ENCODE measurements at places on chromosomes 11 and 22. TPM values are rescaled to one million over a fixed set of nuclear protein-coding genes. Genes with fewer than 3 reads are reported as not detected.

P2RX6 gene
- 0.42 TPM for polyA plus RNA-seq

STK33 gene
- polyA plus RNA-seq: 6.0 TPM

OR51B5 gene
- polyA plus RNA-seq: 0.54 TPM

MMP10 gene
- not detected for polyA plus RNA-seq

PARVG gene
- 39.1 TPM for polyA plus RNA-seq

FZD4 gene
- 0.74 TPM for polyA plus RNA-seq

SCN2B gene
- 19.5 TPM for polyA plus RNA-seq

JHY gene
- 3.8 TPM for polyA plus RNA-seq

SAC3D1 gene
- 3.6 TPM for polyA plus RNA-seq

TPBGL gene
- polyA plus RNA-seq: 1.0 TPM

CST6 gene
- not detected for polyA plus RNA-seq

TRIM64 gene
- not detected for polyA plus RNA-seq

KCNJ5 gene
- polyA plus RNA-seq: not detected
